Progenitor cell of endocrine pancreas (in vitro differentiated cells): ENCODE measurements at places on chromosomes 12 and 14.

DNA sequence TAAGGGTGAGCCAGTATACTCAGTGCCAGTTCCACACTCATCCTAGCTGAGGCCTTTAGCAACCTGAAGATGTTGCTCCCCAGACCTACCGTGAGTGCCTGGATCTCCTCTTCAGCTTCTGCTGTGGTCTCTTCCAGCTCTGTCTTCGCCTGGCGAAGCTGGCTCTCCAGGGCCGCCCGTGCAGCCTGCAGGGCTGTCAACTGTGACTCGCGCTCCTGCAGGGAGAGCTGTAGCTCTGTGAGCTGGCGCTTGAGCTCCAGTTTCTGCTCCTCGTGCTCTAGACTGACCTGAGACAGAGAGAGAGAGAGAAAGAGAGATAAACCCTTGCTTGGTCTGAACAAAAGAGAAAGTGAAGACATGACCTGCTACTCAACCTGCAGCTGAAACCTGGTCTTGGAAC lies 84.0 kb downstream of the PRKAB1 start:
- H3K4me3 ChIP-seq: no peak overlapping the region
- H3K4me1 ChIP-seq: no peaks in the 10 kb centered on the region
- no peaks in the 10 kb centered on the region for H3K27me3 ChIP-seq
- peaks cover 22% of the 10 kb centered on the region for H3K36me3 ChIP-seq
- no peak overlapping the region for H3K27ac ChIP-seq
- no peak for DNase-seq

DNA sequence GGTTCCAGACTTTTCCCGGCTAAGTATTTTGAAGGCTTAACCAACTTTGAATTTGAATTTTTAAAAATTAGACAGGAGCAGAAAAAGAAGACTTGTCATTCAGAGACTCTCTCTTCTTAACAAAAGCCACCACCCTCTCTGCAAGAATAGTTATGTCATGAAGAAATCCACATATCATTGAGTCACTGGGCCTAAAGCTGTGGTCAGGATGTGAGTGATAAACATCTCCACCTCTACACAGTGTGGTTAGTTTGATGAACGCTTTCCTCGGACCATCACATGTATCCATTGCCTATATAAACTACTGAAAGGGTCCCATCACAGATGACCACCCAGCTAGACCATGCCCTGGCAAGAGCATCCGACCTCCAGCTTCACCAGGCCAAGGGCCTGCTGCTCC lies 226.1 kb downstream of the KSR2 start:
- no peak overlapping the region for H3K27ac ChIP-seq
- no peak for DNase-seq
- H3K27me3 ChIP-seq: peaks cover 3% of the 10 kb centered on the region
- H3K36me3 ChIP-seq: no peaks in the 10 kb centered on the region

DNA sequence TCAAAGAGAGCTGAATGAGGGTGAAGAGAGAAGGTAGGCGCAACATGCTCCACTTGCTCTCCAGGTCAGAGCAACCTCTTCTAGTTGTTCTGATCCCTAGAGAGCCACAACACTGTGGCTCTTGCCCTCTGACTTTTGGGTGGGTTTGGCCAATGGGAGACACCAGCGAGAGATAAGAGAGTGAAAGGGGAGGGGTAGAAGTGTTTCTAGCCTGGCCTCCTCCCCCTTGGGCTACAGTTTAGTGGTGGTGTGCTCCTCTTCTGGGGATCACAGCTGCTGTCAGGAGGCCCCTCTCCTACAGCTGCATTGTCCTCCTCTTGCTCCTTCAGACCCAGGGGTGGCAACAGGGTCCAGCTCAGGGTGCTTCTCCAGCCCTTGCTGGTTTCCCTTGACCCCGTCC lies 454.8 kb downstream of the FUT8 start:
- H3K27ac ChIP-seq: no peak overlapping the region
- H3K27me3 ChIP-seq: peaks cover 10% of the 10 kb centered on the region
- no peaks in the 10 kb centered on the region for H3K36me3 ChIP-seq

GRCh38 chr14:102849526-102850379 lies 72.5 kb downstream of the TRAF3 start:
- no peaks in the 10 kb centered on the region for H3K27me3 ChIP-seq
- peak overlapping the region; percentile 50 for H3K27ac ChIP-seq
- peaks cover 4% of the 10 kb centered on the region for H3K36me3 ChIP-seq
- DNase-seq: no peak
- no peak overlapping the region for H3K4me3 ChIP-seq

- peaks cover 5% of the 10 kb centered on the region for H3K36me3 ChIP-seq
- H3K27me3 ChIP-seq: no peaks in the 10 kb centered on the region
- peaks cover 1% of the 10 kb centered on the region for H3K4me1 ChIP-seq
- DNase-seq: no peak
- no peak overlapping the region for H3K27ac ChIP-seq
Measured at GRCh38 chr14:53109105-53110041, 43.8 kb downstream of the DDHD1 start.

- DNase-seq: no peak
- H3K36me3 ChIP-seq: no peaks in the 10 kb centered on the region
- no peak overlapping the region for H3K4me3 ChIP-seq
- no peak overlapping the region for H3K27ac ChIP-seq
- peaks cover 28% of the 10 kb centered on the region for H3K27me3 ChIP-seq
- H3K4me1 ChIP-seq: no peaks in the 10 kb centered on the region
Measured at GRCh38 chr12:130764475-130765185, 48.5 kb upstream of the RIMBP2 start.

- peak overlapping the region; percentile 100 for H3K27ac ChIP-seq
- DNase-seq: no peak
- peaks cover 9% of the 10 kb centered on the region for H3K36me3 ChIP-seq
- peaks cover 13% of the 10 kb centered on the region for H3K4me1 ChIP-seq
- H3K27me3 ChIP-seq: no peaks in the 10 kb centered on the region
Measured at GRCh38 chr14:30559638-30560091, 707 bp downstream of the G2E3 start.

- H3K4me3 ChIP-seq: peak overlapping the region; percentile 99
- peaks cover 32% of the 10 kb centered on the region for H3K4me1 ChIP-seq
- no peaks in the 10 kb centered on the region for H3K27me3 ChIP-seq
- DNase-seq: peak; percentile 77
- peaks cover 4% of the 10 kb centered on the region for H3K36me3 ChIP-seq
Measured at GRCh38 chr12:1691123-1692007, 495 bp downstream of the ADIPOR2 start.

- no peaks in the 10 kb centered on the region for H3K36me3 ChIP-seq
- H3K27me3 ChIP-seq: no peaks in the 10 kb centered on the region
- H3K4me3 ChIP-seq: peak overlapping the region; percentile 100
- peak overlapping the region; percentile 100 for H3K27ac ChIP-seq
Measured at GRCh38 chr12:120529641-120530417, 871 bp upstream of the COQ5 start.

DNA sequence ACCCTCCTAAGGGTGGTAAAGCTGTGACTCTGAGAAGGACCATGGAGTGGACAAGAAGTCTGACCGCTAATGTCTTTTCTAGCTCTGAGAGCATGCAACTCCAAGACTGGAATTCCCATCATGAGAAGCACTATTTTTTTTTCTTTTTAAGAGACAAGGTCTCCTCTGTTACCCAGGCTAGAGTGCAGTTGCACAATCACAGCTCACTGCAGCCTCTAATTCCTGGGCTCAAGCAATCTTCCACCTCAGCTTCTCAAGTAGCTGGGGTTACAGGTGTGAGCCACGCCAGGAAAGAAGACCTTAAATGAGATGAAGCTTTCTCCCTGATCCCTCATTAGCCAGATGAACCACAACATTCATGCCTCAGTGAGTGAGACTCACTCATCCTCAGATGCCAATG lies 19.2 kb downstream of the VDR start:
- H3K27me3 ChIP-seq: peaks cover 13% of the 10 kb centered on the region
- H3K4me3 ChIP-seq: no peak overlapping the region
- H3K36me3 ChIP-seq: no peaks in the 10 kb centered on the region

DNA sequence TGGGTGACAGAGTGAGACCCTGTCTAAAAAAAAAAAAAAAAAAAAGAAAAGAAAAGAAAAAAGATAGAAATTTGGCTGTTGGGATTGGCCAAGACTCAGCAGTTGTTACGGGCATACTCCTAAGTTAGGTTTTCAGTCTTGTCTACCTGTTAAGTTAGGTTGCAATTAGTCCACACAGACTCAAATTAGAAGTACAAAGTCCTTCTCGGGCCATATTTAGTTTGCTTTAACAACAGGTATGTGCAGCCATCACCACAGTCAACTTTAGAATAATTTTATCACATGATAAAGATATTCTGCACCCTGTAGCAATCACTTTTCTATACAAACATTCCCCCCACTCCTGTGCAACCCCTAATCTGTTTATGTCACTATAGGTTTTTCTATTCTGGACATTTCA lies 85.2 kb downstream of the WNK1 start:
- no peak overlapping the region for H3K4me3 ChIP-seq
- no peak for DNase-seq
- no peaks in the 10 kb centered on the region for H3K27me3 ChIP-seq

DNA sequence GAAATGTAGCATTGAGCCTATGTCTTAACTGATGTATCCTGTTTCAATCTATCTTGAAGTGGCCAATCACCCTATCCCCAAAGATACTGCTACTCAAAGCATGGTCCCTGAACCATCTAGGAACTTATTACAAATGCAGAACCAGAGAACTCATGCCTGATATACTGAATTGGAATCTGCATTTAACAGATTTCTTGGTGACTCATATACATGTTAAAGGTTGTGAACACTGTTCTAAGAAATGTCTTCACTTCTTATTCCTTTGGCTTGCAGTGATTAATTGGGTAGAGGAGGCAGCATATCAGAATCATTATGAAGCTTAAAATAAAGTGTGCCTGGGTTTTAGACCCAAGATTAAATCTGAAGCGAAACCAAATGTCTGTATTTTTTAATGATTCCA lies 795.6 kb downstream of the DIO2 start:
- H3K4me3 ChIP-seq: no peak overlapping the region
- no peaks in the 10 kb centered on the region for H3K36me3 ChIP-seq
- no peak for DNase-seq

GRCh38 chr14:73237786-73238423 lies 599 bp downstream of the PAPLN start:
- peaks cover 2% of the 10 kb centered on the region for H3K36me3 ChIP-seq
- H3K27ac ChIP-seq: no peak overlapping the region
- H3K27me3 ChIP-seq: peaks cover 86% of the 10 kb centered on the region
- H3K4me1 ChIP-seq: peaks cover 19% of the 10 kb centered on the region

GRCh38 chr12:29769162-29769858 lies 14.4 kb downstream of the TMTC1 start:
- H3K27me3 ChIP-seq: no peaks in the 10 kb centered on the region
- H3K4me3 ChIP-seq: no peak overlapping the region
- H3K4me1 ChIP-seq: peaks cover 8% of the 10 kb centered on the region
- no peaks in the 10 kb centered on the region for H3K36me3 ChIP-seq

DNA sequence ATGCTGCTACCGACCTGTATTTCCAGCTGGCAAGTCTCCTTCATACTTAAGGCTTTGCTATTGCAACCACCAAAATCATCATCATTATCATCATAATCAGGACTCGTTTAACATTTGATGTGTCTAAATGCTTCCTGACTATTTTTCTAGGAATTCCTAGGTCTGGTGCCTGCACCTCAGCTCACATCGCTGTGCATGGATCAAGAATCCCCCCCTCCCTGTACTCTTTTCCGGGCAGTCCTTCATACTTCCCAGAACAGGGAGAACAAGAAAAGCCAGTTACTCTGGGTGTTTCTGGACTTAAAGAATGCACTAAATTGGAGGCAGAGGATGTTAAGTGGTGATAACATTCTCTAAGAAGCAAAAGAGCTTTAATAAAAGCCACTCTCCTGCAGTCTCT lies 9.4 kb downstream of the ERP27 start:
- peak overlapping the region; percentile 80 for H3K4me3 ChIP-seq
- DNase-seq: peak; percentile 58
- H3K4me1 ChIP-seq: peaks cover 39% of the 10 kb centered on the region
- peak overlapping the region; percentile 97 for H3K27ac ChIP-seq
- peaks cover 1% of the 10 kb centered on the region for H3K36me3 ChIP-seq
